ENCODE measurements at places on chromosomes 11 and 22. TPM values are rescaled to one million over a fixed set of nuclear protein-coding genes. Genes with fewer than 3 reads are reported as not detected.
A peak's percentile ranks its signal among the peaks of the same experiment; 100 is the strongest.

Gene GRIA4
- total RNA-seq = not detected

DNA sequence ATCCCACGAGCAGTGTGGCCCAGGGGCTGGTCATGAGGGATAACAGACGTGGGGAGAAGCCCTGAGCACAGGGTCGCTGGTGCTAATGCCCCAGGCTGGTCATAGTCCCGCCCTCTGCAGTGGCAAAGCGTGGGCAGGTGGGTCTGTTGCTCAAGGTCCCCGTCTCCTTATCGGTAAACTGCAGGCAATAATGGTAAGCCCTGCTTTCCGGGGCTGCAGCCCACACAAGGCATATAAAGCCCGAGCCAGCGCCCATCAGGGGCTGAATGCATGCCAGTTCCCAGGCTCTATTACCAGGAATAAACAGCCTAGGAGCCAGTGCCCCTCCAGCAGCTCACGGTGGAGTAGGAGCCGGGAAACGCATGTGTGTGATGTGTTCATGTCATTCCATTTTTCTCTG lies 261.0 kb downstream of the BRD1 start:
- no peak for DNase-seq

- no peak for DNase-seq
These were observed 22.5 kb upstream of the CYP2R1 start for GRCh38 chr11:14914536-14914935.

GRCh38 chr22:28268171-28268570 lies 349.1 kb upstream of the PITPNB start:
- DNase-seq = no peak

DNA sequence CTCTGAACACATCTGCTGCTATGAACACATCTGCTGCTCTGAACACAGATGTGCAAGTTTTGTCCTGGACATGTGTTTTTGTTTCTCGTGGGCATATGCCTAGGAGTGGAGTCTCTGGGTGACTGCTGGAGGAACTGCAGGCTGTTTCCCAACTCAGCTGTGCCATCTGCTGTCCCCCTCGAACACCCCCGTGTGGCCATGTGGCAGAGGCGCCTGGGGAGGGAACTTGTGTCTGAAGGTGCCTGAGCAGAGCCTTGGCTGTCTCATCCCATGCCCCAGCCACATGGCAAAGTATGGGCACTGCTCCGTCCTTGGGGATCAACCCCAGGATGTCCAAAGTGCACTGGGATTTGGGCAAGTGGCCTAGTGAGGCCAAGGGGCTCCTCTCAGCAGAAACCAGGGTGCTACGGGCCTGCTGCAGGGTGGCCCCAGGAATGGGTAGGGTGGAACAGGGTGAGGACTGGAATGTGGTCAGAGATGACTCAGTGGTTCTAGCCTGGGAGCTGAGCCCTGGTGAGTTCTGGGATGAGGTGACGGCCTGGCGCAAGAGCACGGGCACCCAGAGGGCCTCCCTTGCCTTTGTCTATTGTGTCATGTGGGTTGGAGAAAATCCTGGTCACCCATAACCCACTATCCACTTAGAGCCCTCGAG lies 14.7 kb downstream of the GATD1 start:
- no peak for DNase-seq

Gene PIH1D2
- 0.57 TPM for total RNA-seq

DNA sequence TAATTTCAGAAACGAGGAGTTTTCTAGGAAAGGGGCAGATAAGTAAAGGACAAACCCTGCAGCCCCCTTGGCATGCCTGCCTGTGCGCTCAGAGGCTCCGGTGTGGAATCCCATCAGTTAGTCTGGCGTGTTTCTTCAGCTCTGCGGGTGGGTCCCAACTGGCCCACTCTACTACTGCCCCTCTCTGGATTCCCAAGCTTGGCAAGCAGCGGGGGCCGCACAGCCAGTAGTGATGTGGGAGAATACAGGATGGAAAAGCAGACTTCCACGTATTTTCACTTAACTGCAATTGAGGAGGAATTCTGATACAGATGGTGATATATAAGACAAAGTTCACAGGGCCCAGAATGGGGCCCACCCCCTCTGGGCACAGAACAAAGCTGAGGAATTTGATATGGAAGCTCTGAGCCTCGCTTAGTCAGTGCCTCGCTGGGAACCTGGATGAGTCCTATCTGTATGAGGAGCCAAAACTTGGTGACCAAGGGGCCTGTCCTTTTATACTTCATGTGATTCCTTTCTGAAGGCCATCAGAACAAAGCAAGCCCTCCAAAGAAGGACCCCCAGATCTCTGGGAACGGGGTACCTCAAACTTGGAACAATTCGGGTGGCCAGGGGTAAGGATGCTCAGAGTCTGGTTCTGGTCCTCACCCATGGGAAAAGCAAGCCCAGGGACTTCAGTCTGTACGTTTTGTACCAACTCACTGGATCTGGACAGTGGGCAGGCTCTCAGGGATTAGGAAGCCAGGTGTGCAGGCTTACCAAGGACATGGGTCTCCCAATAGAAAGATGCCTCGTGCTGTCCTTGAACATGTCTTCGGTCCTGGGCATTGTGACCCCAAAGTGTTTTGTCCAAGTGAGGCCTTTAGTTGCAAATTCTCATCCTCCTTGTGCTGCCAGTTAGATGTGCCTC lies 26.0 kb downstream of the RELT start:
- peak; percentile 43 for DNase-seq

DNA sequence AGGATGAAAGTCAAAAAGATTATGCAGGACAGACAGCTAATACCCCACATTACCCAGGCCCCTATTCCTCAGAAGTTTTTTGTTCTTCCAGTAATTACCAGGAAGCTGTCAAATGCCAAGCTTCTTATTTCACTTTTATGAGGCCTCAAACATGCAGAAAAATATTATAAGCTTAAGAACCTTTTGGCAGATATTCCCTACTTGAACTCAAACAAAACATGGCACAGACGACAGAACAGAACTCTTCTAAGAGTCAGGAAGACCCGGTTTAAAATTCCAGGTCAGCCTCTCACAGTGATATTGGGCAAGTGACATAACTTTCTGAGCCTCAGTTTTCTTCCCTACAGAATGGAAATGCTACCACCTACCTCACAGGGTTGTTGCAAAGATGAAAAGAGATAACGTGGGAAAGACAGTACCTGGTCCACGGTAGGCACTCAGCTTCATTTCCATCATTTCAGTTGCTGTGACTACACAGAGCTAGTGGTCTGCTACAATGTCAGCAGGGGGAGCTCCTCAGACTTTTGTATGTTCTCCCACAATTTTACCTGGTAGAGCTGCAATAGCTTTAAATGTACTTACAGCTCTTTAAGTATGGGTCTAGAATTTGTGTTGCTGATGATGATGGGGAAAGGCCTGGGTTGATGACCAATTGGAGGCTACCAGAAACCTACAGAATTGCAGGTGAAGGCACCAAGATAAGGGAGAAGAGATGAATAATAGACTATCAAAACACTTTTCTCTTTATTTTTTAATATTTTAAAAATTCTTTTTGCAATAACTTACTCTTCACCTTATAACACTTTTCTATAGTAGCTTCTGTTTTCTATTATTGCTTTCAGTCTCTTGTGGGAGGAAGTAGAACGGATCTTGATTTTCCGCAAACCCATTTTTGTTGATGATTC lies 98.3 kb upstream of the CHRM4 start:
- peak; percentile 12 for DNase-seq

GRCh38 chr22:26779929-26780328 lies 122.5 kb downstream of the MIAT start:
- DNase-seq = no peak

- no peak for DNase-seq
These were observed 35.0 kb upstream of the HIPK3 start for GRCh38 chr11:33222052-33222750.

- DNase-seq = no peak
These were observed 56.0 kb downstream of the COPB1 start for GRCh38 chr11:14443638-14444037.

Gene KIRREL3
- not detected for total RNA-seq

GRCh38 chr11:69413015-69413801 lies 68.3 kb upstream of the LINC01488 start:
- DNase-seq = no peak

Gene PRSS23
- total RNA-seq = 4.9 TPM

- no peak for DNase-seq
These were observed 6.1 kb downstream of the P2RY2 start for GRCh38 chr11:73223998-73224730.

GRCh38 chr11:68913188-68913587 lies 9.5 kb downstream of the IGHMBP2 start:
- no peak for DNase-seq

DNA sequence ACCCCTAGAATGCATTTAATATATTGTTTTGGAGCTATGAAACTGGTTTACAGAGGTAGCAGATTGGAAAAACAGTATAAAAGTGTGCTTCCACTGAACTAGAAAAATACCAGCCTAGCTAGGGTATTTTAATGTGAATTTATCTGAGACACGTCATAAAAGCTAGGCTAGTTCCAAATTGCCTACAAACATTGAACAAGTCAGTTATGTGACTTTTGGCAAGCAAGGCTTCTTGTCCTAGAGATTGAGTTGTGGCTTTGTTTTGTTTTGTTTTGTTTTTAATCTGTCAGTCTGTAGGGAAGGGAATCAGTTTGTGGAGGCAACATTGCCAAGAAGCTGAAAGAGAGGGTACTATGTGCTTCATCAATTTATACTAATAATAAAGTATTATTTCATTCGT lies 24.2 kb downstream of the RTN3 start:
- no peak for DNase-seq

GRCh38 chr11:130786586-130786985 lies 129.7 kb downstream of the SNX19 start:
- no peak for DNase-seq

Gene OMP
- total RNA-seq = not detected

Gene PNPLA3
- not detected for total RNA-seq

GRCh38 chr11:48103621-48104567 lies 112.7 kb upstream of the OR4B1 start:
- DNase-seq = no peak

- no peak for DNase-seq
These were observed 1.9 kb upstream of the HEPN1 start for GRCh38 chr11:124917115-124917637.
